Naive thymus-derived CD4-positive, alpha-beta T cell (primary cell): ENCODE measurements at places on chromosomes 5 and 9. TPM values are rescaled to one million over a fixed set of nuclear protein-coding genes. Genes with fewer than 3 reads are reported as not detected.

Gene GRM6
- polyA plus RNA-seq: not detected

Gene SLIT3
- not detected for polyA plus RNA-seq

Gene IL13
- not detected for polyA plus RNA-seq

Gene SV2C
- not detected for polyA plus RNA-seq

Gene MCTP1
- 1.2 TPM for polyA plus RNA-seq

Gene OR13C4
- polyA plus RNA-seq: not detected

Gene SPINK7
- polyA plus RNA-seq: not detected

Gene NMUR2
- polyA plus RNA-seq: not detected

Gene PTPRD
- not detected for polyA plus RNA-seq

Gene BNIP1
- 19.6 TPM for polyA plus RNA-seq

Gene DRD1
- polyA plus RNA-seq: not detected

Gene IFNA13
- not detected for polyA plus RNA-seq

Gene PALM2AKAP2
- not detected for polyA plus RNA-seq

Gene MAMDC4
- polyA plus RNA-seq: not detected

Gene DDX4
- polyA plus RNA-seq: not detected

Gene AMBP
- not detected for polyA plus RNA-seq

Gene KIF27
- polyA plus RNA-seq: 1.3 TPM

Gene LCN15
- polyA plus RNA-seq: not detected

Gene TLR4
- polyA plus RNA-seq: not detected

Gene GFI1B
- not detected for polyA plus RNA-seq

Gene PCDHB13
- not detected for polyA plus RNA-seq

Gene ADAMTSL1
- not detected for polyA plus RNA-seq

Gene ORM2
- polyA plus RNA-seq: not detected
